ENCODE measurements at places on chromosomes 6 and 20.

DNA sequence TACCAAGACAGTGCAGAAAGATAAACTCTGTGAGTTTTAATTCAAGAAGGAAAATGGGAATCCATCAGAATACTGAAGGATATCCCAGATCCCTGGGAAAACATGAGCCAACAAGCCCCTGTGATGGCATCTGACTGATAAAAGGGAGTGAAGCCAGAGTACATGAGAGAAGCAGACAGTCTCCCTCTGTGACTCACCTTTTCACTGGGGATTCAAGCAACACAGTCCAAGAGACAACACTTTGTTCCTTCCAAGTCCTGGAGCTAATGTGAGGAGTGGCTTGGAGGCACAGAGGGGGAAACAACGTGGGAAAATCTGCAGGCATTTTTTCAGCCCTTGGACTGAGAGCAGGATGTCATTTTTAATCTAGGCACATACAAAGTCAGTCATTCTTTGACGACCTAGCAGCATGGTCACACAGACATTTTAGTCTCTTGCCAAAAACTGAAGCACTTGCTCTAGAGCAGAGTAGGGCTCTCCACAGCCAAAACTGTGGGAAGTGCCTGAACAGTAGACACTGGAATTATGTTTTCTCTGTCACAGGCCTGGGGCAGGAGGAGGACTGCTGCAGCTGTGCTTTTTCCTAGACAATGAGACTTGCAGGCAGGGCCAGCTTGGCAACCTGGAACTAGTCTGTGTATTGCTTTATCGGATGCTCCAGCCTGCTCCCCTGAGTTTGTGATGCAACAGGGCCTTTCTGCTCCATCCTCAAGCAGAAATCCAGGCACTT, 465.0 kb upstream of the GJE1 start:
- H3K36me3 ChIP-seq = peaks cover 1% of the 10 kb centered on the region
- peaks cover 5% of the 10 kb centered on the region for H3K4me1 ChIP-seq
- no peak for DNase-seq
- no peak overlapping the region for H3K4me3 ChIP-seq
- H3K27me3 ChIP-seq = no peaks in the 10 kb centered on the region

DNA sequence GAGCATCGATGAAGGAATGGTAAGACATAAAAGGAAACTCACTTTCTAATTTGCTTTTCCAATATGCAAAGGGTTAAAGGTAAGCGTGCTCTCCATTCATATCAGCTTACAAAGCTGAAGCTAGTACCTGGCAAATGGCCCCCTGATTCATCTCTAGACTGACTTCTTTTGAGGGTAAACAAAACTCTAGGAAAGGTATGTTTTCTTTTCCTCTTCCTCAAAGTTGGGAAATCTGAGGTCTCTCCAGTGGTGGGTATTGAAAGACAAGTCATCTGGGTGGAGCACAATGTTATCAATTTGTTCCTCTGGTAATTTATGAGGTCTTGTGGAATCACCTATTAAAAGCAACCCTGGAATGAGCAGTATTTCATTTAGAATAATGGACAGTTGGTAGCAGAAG, 7.9 kb upstream of the FBXO30 start:
- no peak for DNase-seq
- H3K27me3 ChIP-seq = no peaks in the 10 kb centered on the region
- no peak overlapping the region for H3K4me3 ChIP-seq
- no peak overlapping the region for H3K27ac ChIP-seq

DNA sequence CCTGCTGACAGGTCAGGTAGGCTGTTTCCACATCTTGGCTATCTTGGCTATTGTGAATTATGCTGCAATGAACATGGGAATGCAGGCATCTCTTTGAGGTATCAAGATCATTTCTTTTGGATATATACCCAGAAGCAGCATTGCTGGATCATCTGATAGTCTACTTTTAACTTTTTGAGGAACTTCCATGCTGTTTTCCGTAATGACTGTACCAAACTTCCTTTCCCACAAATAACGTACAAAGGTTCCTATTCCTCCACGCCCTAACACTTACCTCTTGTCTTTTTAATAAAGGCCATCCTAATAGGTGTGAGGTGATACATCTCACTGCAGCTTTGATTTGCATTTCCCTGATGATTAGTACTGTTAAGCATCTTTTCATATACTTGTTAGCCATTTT, 338.7 kb upstream of the RUNX2 start:
- H3K27me3 ChIP-seq = no peaks in the 10 kb centered on the region
- peaks cover 9% of the 10 kb centered on the region for H3K36me3 ChIP-seq
- DNase-seq = no peak
- no peak overlapping the region for H3K4me3 ChIP-seq

DNA sequence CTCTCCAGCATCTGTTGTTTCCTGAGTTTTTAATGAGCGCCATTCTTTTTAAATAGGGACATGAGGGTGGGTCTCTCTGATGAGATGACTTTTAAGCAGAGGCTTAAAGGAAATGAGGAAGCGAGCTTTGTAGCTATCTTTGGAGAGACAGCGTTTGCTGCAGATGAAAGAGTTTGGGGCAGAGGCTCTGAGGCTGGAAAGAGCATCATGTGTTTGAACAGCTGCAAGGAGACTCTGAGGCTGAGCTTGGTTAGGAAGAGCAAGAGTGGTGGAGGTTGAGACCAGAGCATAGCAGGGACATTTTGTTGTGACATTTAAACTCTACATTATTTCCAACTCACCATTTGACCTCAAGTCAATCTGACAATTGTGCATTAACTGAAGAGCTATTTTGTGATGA, 38.3 kb upstream of the TMX4 start:
- DNase-seq = no peak
- H3K36me3 ChIP-seq = no peaks in the 10 kb centered on the region
- no peaks in the 10 kb centered on the region for H3K27me3 ChIP-seq
- H3K4me1 ChIP-seq = peaks cover 28% of the 10 kb centered on the region
- no peak overlapping the region for H3K4me3 ChIP-seq

GRCh38 chr20:11178946-11179654, 505.3 kb upstream of the JAG1 start:
- no peak overlapping the region for H3K27ac ChIP-seq
- no peaks in the 10 kb centered on the region for H3K27me3 ChIP-seq
- H3K4me3 ChIP-seq = no peak overlapping the region
- no peak for DNase-seq
- peaks cover 1% of the 10 kb centered on the region for H3K4me1 ChIP-seq

DNA sequence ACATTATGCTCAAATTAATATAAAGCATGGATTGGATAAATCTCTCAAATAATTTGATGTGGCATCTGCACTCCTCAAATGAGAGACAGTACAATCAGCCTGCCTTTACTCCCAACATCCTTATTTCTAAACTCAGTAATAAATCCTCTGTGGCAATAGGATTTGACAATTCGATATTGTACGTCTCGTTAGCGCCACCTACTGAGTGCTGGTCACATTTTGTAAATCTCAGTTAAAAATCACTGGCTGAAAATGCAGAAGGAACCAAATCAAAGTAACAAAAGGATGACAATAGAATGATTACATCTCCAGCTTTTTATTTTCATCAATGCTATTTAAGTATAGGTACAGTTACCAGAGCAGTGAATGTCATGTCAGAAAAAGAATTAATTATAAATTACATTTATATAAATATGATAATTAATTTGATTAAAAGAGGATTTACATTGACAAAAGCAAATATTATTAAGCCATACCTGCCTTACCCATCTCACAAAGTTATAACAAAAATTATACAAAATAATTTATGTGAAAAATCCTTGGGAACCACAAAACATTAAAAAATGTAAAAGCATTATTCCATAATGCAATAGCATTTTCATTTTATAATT, 20.2 kb upstream of the GJE1 start:
- no peak overlapping the region for H3K27ac ChIP-seq
- peak; percentile 55 for DNase-seq
- H3K27me3 ChIP-seq = peaks cover 2% of the 10 kb centered on the region
- no peaks in the 10 kb centered on the region for H3K4me1 ChIP-seq
- H3K4me3 ChIP-seq = no peak overlapping the region
- no peaks in the 10 kb centered on the region for H3K36me3 ChIP-seq

- no peaks in the 10 kb centered on the region for H3K27me3 ChIP-seq
- H3K4me3 ChIP-seq = no peak overlapping the region
- H3K27ac ChIP-seq = no peak overlapping the region
- no peaks in the 10 kb centered on the region for H3K36me3 ChIP-seq
- DNase-seq = no peak
These were observed 660.2 kb downstream of the EPHA7 start for GRCh38 chr6:92759178-92759577.

GRCh38 chr6:43667245-43668150, 20.1 kb downstream of the MRPS18A start:
- peak; percentile 59 for DNase-seq
- no peaks in the 10 kb centered on the region for H3K27me3 ChIP-seq
- H3K4me1 ChIP-seq = peaks cover 44% of the 10 kb centered on the region
- peaks cover 4% of the 10 kb centered on the region for H3K36me3 ChIP-seq

- DNase-seq = no peak
- no peaks in the 10 kb centered on the region for H3K36me3 ChIP-seq
- peaks cover 8% of the 10 kb centered on the region for H3K4me1 ChIP-seq
These were observed 5.8 kb upstream of the TBXT start for GRCh38 chr6:166173281-166173951.

DNA sequence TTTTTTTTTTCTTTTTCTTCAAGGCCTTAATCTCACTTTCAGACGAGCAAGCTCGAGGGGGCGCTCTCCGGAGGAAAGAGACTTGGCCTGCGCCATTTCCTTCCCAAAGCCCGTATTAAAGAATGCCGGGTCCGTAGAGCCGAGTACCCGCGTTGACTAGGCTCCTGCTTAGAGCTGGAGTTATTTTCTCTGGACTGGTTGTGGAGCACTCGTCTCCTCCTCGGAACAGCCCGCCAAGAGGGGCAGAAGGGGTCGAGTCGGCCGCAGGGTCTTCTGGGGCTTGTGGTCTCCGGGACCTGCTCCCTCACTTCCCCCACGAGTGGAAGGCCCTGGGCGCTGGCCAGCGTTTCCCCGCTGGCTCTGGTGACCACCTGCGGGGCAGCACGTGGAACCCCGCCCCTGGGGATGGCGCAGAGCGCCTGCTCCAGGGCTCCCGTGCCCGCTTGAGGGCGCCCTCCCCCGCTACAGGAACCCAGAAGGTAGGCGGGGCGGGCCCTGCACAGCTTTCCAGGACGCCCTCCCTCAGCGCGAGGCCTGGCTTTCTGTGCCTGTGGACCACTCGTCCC, 2.7 kb upstream of the MEI4 start:
- H3K27ac ChIP-seq = peak overlapping the region; percentile 85
- H3K36me3 ChIP-seq = no peaks in the 10 kb centered on the region
- DNase-seq = peak; percentile 75
- peaks cover 11% of the 10 kb centered on the region for H3K4me1 ChIP-seq

Data from mesothelial cell of epicardium (in vitro differentiated cells).